ENCODE measurements at places on chromosomes 4 and X.

DNA sequence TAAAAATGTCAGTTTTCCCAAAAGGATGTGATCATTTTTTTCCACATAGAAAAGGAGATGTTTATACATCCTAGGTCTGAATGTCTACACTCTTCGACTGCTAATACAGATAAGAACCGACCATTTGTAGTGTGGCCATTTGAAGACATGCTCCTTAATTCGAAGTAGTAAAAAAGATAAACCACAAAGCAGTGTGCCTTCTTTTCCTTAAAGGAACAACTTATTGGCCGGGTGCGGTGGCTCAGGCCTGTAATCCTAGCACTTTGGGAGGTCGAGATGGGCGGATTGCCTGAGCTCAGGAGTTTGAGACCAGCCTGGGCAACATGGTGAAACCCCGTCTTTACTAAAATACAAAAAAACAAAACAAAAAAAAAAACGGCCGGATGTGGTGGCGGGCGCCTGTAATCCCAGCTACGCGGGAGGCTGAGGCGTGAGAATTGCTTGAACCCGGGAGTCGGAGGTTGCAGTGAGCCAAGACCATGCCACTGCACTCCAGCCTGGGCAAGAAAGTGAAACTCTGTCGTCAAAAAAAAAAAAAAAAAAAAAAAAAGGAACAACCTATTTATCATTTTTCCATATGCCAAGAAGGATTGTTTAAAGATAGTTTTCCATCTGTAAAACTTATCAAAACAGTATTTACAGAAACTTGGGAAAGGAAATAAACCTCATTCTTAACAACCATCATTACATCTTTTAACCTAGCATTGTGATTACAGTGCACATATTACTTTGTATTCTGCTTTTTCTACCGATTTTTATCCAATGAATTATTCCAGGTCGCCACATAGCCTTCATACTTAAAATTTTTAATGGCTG, 2.6 kb downstream of the INTS6L start:
- no peak for DNase-seq

GRCh38 chr4:21117541-21118180, 417.4 kb downstream of the PACRGL start:
- DNase-seq: no peak

DNA sequence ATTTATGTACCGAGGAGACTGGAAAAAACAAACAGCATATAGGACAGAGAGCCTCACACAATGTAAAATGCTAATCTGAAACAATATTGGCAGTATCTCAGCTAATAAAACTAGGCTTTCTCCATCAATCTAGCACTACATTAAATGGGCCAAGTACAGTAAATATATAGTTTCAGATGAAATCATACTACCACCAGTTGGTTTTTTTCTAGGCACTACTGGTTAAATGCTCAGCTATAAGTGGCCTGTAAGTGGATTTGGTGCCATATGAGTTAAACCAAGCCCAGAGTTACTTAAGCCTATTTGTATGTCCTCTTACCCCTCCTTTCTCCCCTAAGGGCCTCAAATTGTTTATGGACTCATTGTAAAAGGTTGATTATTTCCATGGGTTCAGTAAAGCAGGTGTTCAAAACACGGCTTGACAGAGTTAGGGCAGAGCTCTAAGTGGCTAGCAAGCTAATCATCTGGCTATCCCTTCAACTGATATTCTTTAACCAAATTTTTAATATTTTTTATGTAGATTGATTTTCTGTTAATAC, 57.5 kb downstream of the FAM13A start:
- DNase-seq: no peak

GRCh38 chr4:17232566-17233253, 279.2 kb downstream of the QDPR start:
- no peak for DNase-seq

DNA sequence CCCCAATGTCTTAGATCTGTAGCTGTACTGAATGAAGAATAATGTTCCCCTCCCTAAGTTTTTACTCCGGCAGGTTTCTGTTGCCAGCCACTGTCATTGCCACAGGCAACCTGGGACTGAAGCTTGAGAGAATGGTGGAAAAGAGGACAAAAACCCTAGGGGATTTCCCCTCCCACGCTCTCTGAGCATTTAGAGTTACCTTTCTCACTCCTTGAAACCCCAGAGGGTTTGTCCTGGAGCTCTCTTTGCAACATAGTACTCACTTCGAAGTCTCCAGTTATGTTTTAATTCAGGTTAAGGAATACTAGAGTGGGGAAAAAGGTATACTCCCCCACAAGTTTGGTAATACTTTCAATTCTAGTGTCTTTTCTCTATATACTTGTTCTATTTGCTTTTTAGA, 31.5 kb downstream of the F8 start:
- no peak for DNase-seq

- no peak for DNase-seq
Measured at GRCh38 chr4:24650849-24651640, 66.7 kb upstream of the DHX15 start.

GRCh38 chrX:48470110-48470832, at the start of gene SLC38A5:
SLC38A5 (minus strand) TSS chrX:48470260; CDS start chrX:48467924, 2,336 bp downstream.
- no peak for DNase-seq

DNA sequence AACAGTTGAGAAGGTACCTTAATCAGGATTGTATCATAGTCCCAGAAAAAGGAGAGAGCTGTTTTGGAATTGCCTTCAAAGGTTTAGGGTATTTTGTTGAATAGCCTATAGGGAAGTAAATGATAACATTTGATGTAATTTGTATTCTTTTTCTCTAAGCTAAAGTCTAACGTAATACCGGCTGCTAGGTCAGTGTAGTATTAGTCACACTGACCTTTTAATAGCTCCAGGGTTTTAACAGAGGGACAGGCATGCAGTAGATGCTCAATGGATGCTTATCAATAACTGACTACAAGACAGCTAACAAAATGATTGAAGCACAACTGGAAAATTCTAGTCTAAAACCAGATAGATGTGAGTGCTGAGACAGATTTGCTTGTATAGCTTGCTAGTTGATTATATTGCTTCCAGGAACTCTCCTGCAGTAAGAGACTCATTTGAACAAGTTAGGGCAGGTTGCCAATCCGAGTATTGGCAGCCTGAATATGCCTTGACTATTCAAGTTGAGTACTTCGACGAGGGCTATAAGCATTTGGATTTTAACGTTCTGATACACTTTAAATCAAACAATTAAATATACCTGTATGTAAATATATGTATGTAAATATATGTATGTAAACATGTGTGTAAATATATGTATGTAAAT, 16.5 kb upstream of the PNPLA4 start:
- DNase-seq: no peak

GRCh38 chrX:19576742-19577141, 61.4 kb upstream of the MAP3K15 start:
- DNase-seq: no peak

DNA sequence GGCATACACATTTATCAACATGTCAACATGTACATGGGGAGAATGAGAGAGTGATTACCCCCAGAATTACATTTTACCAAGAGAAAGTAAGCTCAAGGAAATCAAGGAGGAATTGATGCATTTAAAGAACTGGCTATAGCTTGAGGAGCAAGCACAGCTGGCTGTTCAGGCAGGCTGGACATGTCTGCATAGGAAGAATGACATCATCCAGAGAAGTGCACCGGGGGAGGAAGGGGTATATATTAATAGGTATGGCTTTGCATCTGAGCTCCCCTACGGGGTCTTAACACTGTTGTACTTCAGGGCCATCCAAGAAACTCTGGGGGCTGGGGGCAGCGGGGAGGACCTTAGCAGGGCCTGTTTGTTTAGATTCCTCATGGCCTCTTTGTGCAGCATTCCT, 222.4 kb upstream of the VCX start:
- no peak for DNase-seq

- no peak for DNase-seq
Measured at GRCh38 chr4:183758758-183759447, 99.8 kb downstream of the TRAPPC11 start.

DNA sequence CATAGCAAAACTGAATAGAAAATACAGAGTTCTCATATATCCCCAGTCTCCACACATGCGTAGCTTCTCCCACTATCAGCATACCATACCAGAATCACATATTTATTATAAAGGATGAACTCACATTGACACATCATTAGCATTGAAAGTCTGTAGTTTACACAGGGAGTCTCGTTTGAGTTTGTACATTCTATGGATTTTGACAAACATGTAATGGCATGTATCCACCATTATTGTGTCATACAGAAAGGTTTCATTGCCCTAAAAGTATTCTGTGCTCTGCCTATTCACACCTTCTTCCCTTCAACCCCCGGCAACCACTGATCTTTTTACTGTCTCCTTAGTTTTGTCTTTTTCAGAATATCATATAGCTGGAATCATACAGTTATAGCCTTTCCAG, 562.4 kb downstream of the KCTD8 start:
- no peak for DNase-seq

DNA sequence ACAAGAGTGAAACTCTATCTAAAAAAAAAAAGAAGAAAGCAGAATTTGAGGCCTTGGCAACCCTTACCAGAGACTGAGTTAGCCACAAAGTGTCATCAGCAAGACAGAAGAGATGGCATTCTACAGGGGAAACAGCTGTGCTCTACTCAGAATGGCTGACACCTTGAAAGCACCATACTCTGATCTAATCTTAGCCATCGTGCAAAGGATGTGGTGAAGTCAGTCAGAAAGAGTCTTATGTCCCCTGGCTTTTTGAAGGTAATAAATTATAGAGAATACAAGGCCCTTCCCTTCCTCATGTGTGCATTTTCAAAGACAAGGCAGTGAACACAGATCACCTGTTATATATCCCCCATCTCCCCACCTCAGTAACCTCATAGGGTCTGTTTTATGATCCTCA, 13.2 kb downstream of the CLNK start:
- DNase-seq: no peak

DNA sequence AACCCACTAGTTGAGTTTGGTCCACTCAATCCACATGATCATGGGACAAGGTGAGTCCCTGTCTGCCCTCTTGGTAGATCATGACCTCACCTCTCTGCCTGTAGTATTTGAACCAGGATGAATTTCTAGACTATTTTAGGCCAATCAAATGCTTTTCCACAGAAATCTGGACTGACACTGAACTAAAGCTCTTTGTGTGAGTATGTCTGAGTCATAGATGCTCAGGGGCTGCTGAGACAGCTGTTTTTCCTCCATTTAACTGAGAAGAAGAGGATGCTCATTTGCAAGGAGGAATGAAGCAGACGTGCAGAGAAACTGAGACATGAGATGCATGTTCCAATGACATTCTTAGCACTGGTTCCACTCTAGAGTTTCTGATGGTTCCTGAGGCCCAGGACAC, 77.3 kb upstream of the TMEM47 start:
- DNase-seq: no peak

GRCh38 chr4:97845758-97846157, 297.5 kb downstream of the STPG2 start:
- no peak for DNase-seq

- DNase-seq: no peak
Measured at GRCh38 chrX:132045456-132045855, 22.4 kb downstream of the STK26 start.
